Testis (tissue), 5 donors: ENCODE measurements at places on chromosomes 2 and 18. TPM values are rescaled to one million over a fixed set of nuclear protein-coding genes. Genes with fewer than 3 reads are reported as not detected.

DNA sequence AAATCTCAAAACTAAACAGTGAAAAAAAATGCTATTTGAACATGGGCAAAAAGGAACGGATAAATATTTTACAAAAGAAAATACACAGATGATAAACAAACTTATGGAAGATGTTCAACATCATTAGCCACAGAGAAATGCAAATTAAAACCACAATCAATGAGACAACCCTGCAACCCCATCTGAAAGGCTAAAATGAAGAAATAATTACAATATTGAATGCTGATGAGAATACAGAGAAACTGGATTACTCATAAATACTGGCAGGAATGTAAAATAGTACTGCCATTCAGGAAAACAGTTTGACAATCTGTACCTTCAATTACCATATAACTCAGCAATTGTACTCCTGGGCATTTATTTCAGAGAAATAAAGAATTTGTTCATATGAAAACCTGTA lies 193.1 kb upstream of the UBE2E3 start:
- DNase-seq: no peak

DNA sequence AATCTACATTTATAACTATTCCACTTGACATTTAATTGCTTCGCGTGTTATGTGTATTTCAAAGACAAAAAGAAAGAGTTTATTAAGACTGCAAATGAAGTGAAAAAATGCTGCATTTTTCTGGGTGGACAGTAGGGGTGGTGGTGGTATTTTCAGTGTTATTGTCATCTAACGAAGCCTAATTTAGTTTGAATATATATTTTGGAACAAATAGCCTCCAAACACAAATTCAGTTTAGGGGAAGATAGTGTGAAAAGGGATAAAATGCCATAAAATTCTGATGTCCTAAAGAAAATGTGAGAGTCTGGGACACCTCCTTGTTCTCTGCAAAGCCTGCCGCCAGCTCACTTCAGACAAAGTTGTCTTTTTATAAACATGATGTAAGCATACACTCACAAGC lies 425.1 kb downstream of the NRXN1 start:
- no peak for DNase-seq

DNA sequence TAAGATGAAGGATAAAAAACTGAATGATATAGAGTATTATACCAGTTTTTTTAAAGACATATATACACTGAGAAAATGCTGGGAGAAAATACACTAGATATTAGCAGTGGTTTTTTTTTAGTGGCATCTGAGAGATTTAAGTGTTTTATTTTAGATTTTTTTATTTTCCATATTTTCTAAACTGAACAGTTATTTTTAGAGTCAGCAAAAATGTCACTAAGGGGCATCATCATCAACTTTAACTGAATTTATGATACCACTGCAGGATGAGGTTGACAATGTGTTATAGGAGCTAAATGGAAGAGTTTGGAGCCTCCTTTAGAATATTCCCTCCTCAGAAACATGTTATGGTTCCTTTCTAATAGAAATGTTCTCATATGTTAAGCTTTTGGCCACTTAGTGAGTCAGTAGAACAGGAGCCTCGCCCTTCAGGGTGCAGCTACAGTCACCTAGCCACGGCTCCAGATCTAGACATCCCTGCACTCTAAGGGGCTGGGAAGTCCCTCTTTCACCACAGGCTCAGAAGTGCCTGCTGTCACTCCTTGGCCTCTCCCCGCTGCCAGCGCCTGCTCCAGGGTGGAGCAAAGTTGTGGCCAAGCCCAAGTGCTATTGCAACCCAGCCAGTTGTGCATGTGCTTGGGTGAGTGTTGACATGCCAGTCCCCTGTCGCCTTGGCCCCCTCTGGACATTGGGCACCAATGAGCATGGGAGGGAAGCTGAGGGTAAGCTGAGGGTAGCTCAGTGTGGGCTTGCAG lies 210.7 kb upstream of the RASGRP3 start:
- no peak for DNase-seq

DNA sequence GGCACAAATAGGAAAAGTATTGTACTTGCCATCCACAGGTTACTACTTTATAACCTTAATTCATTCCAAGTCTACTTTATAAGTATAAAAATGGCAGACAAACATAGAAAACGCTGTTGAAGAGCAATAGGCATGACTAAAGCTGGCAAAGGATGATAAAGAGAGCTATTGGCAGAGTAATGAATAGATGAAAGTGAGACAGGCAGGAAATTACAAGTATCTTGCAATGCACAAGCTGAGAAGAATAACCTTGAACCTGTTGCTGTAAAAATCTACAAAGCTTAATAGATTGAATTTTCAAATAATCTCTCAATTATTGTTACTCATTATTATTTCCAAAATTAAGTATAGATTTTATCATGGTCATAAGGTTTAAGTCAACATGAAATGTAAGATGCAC lies 8.8 kb downstream of the PELI1 start:
- DNase-seq: no peak

DNA sequence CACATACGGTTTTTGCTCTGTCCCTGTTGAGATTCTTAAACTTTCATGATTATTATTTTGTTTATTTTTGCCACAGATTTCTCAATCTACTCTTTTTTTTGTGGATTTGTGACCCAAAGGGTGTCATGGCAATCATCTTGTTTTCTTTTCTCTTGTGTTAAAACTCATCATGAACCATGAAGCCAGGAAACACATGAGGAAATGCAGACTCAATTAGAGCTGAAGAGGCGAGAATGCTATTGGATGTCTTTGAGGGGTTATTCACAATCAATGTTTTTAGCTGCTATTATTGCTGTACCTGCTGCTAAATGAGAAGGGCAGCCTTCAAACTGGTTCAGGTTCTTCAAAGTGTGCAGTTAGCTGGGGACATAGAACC lies 99.5 kb upstream of the MMADHC start:
- no peak for DNase-seq

- peak; percentile 46 for DNase-seq
Observed at GRCh38 chr2:60453301-60453700, 100.2 kb downstream of the BCL11A start.

DNA sequence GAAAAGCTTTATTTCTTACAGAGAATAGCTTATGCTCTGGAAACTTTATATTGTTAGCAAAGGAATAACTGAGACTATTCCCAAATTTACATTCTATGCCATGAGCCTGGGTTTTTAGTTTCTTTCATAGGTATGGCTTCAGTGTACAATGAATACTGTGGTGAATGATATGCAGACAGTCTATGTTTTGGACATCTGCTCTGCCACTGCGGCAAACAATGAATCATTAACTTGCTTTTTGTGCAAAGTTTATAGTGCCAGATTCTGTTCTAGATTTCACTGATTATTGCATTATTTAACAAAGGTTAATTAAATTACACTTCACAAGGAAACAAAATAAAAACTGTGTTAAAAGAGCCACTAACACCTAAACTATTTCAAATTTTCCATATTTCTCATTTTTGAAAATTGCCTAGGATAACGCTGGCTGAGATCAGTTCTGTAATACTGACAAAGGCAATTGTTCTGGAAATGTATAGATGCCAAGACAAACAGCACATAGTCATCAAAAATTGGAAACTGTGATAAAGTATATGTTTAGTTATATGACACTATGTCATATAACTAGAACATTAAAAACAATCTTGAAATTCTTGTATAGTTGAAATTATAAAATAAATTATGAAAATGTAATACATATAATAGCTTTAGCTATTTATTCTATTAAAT lies 74.7 kb downstream of the ITSN2 start:
- no peak for DNase-seq

GRCh38 chr2:184596819-184597411 lies 1.4 kb upstream of the ZNF804A start:
- DNase-seq: no peak

BOLL gene
- polyA plus RNA-seq: 256 TPM

ROCK2 gene
- 4.6 TPM for polyA plus RNA-seq

CAPN14 gene
- 0.36 TPM for polyA plus RNA-seq

MBD2 gene
- 106 TPM for polyA plus RNA-seq

REG3A gene
- not detected for polyA plus RNA-seq

PROM2 gene
- 1.3 TPM for polyA plus RNA-seq

LIMS4 gene
- polyA plus RNA-seq: 4.7 TPM

MLPH gene
- polyA plus RNA-seq: 5.5 TPM

DSC3 gene
- polyA plus RNA-seq: 2.0 TPM
